Effector CD4-positive, alpha-beta T cell (primary cell): ENCODE measurements at places on chromosomes 3 and 15.
A peak's percentile ranks its signal among the peaks of the same experiment; 100 is the strongest.

DNA sequence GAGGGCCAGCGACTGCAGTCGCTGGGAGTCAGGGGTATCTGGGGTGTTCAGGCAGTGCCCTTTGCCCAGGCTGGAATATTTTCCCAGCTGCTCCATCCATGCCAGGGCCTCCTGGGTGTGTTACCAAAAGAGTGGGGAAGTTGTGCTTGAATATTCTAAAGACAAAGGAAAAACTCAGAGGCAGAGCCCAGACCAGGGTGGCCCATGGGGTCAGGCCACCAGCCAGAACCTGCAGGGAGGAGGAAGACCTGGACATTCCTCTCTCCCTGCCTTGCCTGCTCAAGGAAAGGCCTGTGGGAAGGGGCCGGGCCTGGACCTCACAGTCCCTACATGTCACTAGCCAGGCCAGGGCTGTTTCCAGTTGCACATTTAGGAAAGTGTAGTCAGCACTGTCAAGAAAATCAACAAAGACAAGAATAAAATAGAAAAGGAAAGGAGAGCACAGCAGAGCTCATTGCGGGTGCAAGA is 16.0 kb upstream of the KLF15 start:
- DNase-seq: no peak

DNA sequence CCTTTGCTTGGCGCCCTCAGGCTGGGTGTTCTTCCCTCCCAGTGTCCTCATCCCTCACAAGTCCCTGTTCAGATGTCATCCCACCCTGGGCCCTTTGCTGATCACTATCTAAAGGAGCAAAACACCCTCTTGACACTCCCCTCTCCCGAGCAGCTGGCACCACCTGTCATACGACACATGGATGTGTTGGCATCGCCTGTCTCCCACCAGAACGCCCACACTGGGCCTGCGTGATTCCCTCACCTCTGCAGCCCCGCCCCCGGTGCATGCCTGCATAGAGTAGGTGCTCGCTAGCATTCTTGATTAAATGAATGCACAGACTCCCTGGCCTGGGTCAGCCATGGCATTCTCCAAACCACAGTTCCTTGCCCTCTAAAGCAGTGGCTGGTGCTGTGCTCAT is 75.8 kb downstream of the DNAJB8 start:
- no peak for DNase-seq

DNA sequence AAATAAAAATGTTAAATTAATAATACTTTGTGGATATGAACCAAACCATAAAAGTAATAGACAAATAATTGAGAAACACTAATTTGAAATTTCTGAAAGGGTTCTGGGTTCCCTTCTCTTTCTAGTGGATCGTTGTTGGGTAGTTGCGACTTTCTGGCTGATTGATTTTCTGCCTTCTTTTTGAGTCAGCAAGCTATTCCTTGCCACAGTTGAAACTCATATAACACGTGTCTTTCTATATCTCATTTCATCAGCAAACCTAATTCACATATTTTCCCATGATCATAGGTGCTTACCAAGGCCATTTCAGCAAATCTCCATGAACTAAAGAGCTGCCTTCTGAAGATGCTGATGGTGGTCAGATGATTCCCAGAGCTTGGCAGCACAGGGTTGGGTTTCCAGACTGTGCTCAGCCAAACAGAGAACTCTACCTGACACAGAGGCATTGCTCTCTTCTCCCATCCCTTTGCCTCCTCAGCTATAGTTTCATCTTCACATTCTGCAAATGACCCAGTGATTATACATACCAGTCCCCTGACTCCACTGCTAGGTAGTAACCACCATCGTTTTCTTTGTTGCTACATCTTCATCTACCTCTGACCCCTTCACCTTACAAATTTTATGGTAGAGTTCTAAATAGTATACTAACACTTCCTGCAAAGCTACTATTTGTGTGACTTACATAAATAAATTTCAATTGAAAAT is 383.9 kb upstream of the DPH6 start:
- no peak for DNase-seq

- DNase-seq: no peak
Measured at GRCh38 chr3:194140520-194141414, 4.8 kb downstream of the HES1 start.

GRCh38 chr3:43531835-43532234 is 90.0 kb downstream of the ANO10 start:
- no peak for DNase-seq

DNA sequence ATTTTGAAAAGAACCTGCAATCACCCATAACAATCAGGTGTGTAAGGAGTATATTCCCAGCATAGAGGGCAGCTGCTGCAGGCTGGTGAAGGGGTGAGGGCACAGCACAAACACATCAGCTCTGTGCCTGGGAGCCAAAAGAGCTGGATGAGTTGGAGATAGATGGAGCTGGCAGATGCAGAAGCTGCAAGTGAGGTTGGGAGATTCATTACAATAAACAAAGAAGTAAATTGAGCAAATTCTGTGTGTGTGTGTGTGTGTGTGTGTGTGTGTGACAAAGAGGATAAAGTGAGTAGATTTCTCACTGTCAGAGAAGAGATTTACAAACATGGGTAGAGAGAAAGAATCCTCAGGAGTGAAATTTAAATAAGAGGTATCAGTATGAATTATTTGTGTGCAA is 994.7 kb downstream of the EPHA3 start:
- DNase-seq: no peak

DNA sequence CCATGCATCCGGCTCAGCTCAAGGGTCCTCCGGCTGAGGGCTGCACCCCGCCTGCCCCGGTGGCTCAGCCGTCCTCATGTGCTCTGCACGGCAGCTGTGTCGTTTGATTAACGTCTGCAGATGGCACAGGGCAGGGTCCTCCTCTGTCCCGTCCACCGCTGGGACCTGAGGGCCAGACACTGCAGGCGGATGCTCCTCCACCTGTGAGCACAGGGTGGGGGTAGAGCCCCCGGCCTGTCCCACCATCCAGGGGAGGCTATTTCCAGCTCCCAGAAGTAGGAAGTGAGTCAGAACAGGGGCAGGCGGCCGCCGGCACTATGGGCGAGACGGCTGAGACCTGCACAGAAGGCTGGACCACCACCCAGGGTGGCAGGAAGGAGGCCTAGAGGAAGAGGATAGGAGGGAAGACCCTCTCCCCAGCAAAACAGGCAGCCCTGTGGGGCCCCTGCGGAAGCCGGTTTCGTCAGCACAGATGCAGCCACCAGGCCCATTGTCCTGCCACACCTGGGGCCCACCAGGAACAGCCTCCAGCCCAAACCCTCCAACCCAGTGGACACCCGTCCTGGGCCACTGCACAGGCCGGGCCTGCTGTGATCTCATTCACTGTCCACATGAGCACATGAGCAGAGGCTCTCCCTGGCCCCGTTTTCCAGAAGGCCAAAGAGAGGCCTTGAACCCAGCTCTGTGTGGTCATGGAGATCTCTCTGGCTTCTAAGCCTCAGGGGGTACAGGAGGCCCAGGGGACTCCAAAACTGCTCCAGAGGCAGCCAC is 12.6 kb upstream of the PLXND1 start:
- DNase-seq: no peak

- DNase-seq: no peak
Measured at GRCh38 chr3:82002986-82003642, 241.7 kb upstream of the GBE1 start.

DNA sequence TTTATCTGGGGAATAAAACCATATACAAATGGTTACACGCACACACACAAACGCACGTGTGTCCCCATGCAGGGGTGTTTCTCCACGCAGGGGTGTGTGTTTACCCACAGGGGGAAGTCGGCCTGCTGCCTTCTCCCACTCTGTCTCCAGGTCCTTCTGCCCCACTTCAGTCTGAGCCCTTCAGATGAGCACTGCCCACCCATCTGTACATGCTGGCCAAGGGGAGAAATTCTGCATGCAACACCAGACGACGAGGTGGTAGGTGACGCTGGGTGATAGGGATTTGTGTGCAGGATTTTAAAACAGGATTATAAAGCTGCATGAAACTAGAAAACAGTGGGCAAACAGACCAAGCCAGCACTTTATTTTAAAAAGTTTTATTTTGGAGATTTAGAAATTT is 122.5 kb downstream of the TJP1 start:
- DNase-seq: no peak

DNA sequence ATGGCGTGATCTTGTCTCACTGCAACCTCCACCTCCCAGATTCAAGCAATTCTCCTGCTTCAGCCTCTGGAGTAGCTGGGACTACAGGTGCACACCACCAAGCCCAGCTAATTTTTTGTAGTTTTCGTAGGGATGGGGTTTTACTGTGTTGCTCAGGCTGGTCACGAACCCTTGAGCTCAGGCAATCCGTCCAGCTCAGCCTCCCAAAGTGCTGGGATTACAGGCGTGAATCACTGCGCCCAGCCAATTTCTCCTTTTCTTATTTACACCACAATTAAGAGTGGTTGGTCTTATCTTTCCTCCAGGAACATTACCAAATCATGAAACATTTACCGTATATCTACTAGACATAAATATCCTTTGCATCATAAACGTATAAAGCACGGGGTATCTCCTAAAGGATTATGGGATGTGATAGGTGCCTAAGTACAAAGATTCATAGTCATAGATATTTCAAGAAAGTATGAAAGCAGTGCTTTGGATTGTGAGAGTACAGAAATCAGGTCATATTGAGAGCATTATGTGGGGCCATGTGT is 194.5 kb downstream of the RBMS3 start:
- DNase-seq: no peak

DNA sequence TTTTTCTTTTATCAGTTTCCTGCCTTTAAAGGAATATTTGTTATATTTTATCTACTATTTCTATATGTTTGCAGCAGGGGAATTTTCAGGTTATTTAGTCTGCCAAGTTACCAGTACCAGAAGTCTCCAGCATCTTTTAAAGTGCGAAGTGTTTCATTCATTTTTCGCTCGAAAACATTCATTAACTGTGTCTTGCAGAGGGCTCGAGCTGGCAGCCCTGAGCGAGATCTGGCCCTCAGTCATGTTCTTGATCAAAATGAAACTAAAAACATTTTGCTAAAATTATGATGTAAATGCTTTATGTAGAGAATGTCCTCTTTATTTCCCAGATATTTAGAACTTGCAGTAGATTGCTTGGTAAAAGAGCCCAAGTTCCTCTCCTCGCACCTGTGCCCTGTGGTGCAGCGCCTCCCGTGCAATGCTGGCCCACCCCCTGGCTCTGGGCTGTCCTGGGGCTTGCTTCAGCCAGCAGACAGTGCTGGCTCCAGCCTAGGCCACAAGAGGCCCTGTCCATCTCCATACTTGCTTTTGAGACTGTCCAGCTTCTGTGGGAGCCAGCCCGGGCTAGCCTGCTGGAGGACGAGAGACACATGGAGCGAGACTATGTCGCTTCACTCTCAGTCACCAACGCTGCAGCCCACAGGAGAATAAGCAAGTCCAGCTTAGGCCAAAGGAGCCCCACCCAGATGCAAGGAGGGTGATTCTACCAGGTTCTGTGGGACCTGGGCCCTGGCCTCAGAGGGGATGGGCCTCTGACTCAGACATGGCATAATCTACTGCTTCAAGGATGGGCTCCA is 71.9 kb upstream of the PRR23E start:
- no peak for DNase-seq

DNA sequence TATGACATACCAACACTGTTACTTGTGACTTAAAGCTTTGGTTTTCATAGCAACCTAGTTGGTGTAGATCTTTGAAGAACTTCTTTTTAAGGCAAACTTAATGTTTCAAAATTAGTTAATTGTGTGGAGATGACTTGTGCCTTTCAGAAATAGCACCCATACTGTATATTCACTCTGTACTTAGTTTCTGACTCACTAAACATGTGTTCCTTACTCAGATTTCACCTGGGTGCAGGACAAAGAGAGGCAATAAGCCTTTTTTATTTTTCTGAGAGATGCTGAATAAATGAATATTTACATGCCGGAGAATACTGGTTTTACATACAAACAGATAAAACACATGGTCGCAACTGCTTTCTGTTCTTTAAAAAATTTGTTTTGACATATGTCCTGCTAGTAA is 44.8 kb downstream of the SLC25A26 start:
- DNase-seq: no peak

- DNase-seq: no peak
Measured at GRCh38 chr3:13487403-13487802, 7.3 kb downstream of the HDAC11 start.

DNA sequence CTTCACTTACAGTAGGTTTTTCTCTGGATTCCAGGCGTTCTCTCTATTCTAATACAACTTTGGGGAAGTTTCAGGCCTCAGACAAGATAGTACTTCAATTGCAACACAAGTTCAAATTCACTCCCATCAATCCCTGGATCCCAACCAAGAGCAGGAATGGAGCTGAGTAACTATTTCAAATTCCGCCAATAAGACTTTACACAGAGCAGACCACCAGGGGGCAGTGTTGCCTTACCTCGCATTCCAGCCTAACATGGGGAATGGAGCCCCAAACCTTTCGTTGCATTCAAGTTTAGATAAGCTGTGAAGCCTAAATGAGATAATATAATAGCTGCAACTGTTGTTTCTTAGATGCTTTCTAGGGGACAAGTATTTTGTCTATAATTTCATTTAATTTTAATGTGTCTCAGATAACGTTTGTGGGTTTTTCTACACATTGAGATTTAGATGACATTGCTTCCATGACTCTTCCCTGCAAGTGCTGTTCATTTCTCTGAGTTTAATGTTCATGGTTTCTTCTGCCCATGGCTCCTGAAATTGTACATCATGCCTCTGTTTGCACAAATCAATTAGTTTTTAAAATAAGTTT is 186.7 kb downstream of the NSUN3 start:
- peak; percentile 33 for DNase-seq

GRCh38 chr3:51044982-51045381 is 340.1 kb upstream of the MANF start:
- DNase-seq: no peak

DNA sequence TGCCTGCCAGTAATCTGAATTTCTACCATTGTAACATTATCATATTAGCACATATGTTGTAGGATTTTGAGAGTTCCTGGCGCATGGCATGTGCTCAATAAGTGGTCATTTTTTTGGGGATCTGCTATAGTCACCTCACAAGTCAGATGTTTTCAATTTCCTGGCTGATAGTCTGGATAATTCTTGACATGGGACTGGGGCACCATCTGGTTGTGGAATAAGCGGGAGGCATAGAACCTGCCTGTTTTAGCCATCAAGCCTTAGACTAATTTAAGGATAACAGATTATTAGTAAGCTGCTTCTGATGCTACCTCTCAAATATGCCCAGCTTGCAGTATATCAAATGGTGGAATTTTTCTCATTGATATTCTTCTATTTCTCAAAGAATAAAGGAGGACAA is 39.1 kb downstream of the GASK1A start:
- no peak for DNase-seq

- no peak for DNase-seq
Measured at GRCh38 chr3:32595323-32595722, 24.7 kb upstream of the DYNC1LI1 start.
